ENCODE measurements at places on chromosomes 12 and 14.

DNA sequence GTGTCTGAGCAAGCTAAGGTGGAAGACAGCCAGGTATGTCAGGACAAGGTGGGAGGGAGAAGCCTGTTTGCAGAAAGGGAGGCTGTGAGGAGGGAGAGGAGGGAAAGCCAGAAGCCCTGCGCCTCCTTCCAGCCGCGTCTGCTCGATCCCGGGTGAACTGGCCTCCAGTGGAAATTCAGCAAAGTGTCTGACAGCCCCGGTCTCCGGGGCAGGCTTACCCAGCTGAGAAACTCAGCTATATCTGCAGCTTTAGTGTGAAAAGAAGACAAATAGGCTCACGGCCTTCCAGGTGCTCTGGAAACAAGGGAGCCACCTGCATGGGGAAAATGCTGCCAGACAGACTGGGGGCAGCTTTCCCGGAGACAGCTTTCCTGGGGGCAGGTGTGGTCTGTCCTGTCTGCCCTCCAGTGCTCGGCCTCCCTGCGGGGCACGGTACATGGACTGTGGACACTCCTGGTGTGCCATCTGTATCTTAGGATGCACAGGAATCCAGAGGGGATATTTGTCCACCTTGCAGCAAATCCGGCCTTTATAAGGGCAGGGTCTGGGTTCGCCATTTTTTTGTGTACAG lies 6.3 kb downstream of the RFLNA start:
- DNase-seq, result no peak

GRCh38 chr14:103001226-103001625 lies 56.1 kb downstream of the CDC42BPB start:
- no peak for DNase-seq

- DNase-seq, result no peak
Measured at GRCh38 chr12:79217306-79217705, 352.7 kb downstream of the SYT1 start.

GRCh38 chr12:108193493-108193892 lies 64.4 kb downstream of the WSCD2 start:
- DNase-seq, result no peak

GRCh38 chr12:50403001-50403440 lies 2.3 kb downstream of the LARP4 start:
- no peak for DNase-seq

DNA sequence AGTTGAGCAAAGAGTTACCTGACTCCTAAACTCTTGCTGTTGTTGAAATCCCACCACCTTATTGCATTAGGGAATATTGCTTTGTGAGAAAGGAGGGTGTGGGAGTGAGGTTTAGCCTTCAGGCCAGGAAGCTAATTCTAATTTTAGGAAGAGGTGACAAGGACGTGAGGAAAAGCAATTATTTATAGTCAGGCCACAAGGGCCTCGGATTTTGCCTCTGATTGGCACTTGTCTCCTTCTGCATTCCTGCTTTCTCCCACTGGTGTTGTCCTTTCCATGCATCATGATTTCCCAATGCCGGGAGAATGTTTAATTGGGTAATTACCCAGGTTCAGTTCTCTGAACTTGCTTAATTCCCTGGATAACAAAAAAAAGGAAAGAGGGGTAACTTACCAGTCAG lies 37.9 kb upstream of the SLC38A2 start:
- DNase-seq, result no peak

GRCh38 chr12:130846369-130846768 lies 7.3 kb upstream of the STX2 start:
- no peak for DNase-seq

DNA sequence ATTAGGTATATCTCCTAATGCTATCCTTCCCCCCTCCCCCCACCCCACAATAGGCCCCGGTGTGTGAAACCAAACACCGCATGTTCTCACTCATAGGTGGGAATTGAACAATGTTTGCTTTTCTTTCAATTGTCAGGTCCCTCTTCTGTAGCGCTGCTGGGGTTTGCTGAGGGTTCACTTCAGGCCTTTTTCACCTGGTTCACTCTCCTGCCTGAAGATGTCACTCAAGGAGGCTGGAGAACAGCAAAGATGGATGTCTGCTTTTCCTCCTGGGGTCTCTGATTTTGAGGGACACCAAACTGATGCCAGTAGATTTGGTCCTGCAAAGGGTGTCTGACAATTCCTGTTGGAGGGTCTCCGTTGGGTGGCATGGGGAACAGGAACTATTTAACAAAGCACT lies 35.8 kb downstream of the KLRK1 start:
- no peak for DNase-seq

- DNase-seq, result peak; percentile 23
Measured at GRCh38 chr12:42091769-42092168, 52.9 kb downstream of the GXYLT1 start.

- no peak for DNase-seq
Measured at GRCh38 chr12:124700810-124701592, 133.6 kb upstream of the NCOR2 start.

DNA sequence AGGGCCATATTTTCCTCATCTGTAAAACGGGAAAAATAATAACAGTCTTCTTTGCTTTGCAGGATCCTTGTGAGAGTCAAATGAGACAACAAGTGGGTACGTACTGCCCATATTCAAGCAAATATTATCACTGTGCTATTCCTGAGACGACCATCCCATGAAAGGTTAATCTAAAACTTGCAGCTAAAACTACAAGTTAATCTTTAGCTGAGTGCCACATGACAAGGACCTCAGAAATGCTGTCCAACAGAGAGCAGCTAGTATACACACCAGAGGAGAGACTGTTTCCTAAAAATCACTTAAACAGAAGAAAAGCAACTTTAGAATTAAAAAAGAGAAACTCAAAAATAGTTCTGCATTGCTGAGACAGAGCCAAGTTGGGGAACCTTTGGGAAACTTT lies 162.7 kb upstream of the TMTC2 start:
- no peak for DNase-seq

GRCh38 chr12:128140551-128140950 lies 126.4 kb upstream of the TMEM132C start:
- DNase-seq, result peak; percentile 16

GRCh38 chr12:124426594-124427555 lies 132.0 kb downstream of the RFLNA start:
- DNase-seq, result peak; percentile 33

GRCh38 chr12:83700838-83701237 lies 1014.1 kb downstream of the TMTC2 start:
- DNase-seq, result no peak

DNA sequence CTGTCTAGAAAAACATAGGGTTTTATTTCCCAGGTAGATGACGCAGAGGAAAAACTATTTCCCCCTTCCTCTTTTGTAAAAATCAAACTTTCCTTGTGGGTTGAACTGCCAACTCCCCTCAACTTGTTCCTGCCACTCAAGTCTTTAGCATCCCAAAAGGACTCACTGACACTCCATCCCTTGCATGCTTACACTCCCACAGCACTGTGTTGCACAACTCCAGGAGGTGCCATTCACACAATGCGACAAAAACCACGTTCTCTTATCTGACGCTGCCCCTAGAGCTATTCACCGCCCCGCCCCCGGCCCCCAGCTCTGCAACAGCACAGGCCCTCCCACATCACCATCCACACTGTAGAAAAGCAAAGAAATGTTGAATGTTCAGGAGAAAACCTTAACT lies 16.9 kb upstream of the STON2 start:
- DNase-seq, result no peak

GRCh38 chr12:93497456-93497855 lies 30.1 kb downstream of the MRPL42 start:
- DNase-seq, result no peak

GRCh38 chr14:74907744-74908143 lies 15.3 kb downstream of the RPS6KL1 start:
- no peak for DNase-seq

- no peak for DNase-seq
Measured at GRCh38 chr12:122858591-122859302, 23.5 kb downstream of the HIP1R start.

GRCh38 chr14:77111021-77111420 lies 13.0 kb downstream of the CIPC start:
- DNase-seq, result no peak

GRCh38 chr14:91320266-91320665 lies 75.8 kb upstream of the GPR68 start:
- DNase-seq, result no peak

DNA sequence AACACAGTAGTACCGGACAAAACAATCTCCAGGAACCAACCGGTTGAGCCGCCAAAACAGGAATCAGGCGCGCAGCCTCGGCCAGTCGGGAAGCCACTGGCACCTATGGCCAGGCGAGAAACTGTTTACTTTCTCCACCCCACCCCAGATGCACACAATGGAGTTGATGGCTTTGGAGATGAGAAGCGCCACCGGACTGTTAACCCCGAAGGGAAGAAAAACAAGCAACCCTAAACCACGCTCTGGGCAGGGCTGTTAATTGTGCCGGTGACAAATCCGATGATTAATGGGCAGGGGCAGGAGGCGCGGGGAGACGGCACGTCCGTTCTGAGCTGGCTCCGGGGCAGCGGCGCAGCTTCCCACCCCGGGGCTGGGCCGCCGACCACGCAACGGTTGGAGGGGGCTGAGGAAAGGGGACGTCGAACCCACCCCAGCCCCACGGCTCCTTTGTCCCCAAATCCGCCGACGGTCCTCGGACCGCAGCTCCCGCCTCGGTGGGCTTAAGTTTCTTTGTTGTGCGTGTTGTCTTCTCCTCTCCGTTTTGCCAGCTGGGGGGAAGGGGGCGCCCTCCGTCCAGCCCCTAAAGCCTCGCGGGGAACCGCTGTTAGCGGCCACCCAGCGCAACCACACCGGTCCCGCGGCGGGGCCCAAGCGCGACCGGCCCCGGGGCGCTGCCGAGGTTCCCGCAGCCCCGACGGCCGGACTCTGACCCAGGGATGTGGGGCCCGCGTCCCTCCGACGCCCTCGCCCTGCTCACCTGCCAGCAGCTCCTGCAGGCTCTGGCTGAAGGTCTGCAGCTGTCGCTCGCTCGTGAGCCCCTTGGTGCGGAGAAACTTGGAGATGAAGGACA lies 790 bp downstream of the BTG1 start:
- peak; percentile 60 for DNase-seq

GRCh38 chr12:19972325-19973288 lies 395.7 kb upstream of the PDE3A start:
- DNase-seq, result peak; percentile 66

GRCh38 chr12:71958993-71959578 lies 20.4 kb downstream of the TPH2 start:
- DNase-seq, result peak; percentile 51

DNA sequence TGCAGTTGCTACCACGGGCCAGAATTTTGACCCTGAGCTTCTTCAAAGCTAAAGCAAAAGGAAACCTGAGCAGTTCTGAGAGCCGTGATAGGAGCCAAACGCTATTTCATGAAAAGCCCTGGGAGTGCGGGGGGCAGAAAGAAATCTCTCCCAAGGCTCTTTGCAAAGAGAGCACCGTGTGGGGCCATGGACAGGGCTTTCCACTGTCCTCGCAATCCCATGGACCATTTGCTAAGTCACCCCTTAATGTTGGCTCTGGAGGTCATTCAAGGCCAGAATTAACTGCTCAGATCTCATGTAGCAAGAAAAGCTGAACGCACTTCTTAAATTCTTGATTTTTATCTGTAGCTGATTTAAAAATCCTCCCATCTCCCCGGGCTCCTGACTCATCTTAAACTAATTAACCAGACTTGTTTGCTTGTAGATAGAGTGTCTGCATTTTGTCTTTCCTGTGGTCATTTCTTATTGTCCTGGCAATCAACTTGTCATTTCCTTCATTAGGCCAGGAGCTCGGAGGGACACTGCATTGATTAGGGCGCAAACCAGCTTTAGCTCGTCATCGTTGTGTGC lies 24.8 kb downstream of the CLSTN3 start:
- no peak for DNase-seq

DNA sequence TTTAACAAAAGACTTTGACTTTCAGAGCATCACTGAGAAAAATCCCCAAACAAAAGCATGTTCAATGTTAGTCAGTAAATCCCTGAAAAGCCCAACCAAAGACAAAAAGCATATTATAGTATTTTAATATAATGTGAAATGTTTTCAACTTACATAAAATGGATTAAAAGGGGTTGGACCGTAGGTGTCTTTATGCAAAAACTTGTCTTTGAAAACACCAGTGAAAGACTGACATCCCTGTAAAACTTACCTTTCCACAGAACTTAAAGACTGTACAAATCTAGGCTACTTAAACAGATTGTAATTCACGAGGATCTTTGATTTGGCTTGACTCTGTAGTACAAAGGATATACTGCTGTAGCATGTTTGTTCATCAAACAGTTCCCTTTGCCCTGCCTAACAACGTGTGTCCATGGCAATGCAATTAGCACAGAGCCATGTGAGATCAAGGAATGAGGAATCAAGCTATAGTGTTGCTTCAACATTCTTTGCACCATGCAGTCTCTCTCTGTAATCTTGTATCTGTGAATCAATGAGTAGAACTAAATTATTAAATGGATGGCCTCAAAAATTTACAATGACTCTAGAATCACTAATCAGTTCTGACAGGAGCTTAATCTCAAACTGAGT lies 138.5 kb upstream of the SYT1 start:
- DNase-seq, result no peak

DNA sequence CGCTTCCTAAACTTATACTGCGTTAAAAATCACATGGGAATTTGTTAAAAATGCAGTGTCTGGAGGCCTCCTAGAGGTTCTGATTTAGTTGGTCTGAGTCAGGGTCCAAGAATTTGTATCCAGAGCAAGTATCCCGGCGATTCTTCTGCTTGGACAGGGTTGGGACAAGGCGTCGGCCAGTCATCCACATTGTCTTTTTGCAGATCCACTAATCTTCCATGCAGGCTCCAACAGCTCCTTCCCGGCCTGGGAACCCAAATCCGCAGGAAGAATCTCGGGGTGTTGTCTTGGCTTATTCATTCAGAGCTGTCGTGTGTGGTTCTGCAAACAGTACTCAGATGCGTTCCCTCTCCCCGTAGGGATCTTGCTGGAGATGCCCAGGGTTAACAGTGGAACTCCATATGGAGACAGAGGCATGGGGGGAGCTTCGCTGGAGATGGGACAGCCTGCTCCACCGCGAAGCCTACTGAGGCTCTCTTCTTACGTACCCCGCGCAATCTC lies 25.3 kb downstream of the GPRC5D start:
- DNase-seq, result peak; percentile 43

GRCh38 chr14:58697266-58697929 lies 59.6 kb downstream of the DACT1 start:
- DNase-seq, result no peak

DNA sequence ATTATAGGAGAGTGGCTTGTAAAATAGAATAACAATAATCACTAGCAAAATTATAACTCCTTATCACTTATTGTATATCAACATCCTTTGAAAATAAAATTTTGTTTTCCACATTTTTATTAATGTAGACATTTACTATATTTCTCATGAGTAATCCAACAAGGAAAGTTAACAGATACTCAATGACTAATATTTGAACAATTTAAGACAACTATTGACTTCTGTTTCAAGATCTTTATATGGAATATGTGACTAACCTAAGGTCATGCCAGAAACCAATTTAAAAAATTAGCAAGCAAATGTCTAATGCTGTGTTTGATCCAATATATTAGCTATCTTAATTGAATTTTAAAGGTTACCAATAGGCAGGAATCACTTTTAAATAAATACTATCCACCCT lies 638.5 kb upstream of the FLRT2 start:
- DNase-seq, result no peak

DNA sequence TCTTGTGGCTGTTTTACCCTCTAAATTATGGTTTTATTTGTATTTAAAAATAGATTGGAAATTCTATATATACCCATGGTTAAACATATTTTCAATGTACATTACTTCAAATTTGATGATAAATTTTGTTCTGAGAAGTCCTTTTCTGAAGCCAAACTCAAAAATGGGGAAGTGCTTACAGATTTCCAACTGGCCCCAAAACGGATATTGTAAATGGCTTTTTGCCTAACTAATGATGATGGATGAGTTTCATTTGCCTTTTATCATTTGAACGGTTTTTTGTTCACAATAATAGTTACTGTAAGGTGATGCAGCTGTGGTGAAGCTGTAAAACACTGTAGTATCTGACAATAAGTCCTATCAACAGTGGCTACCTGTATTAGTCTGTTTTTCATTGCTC lies 136.9 kb downstream of the FUT8 start:
- no peak for DNase-seq

Measured in mesenchymal stem cell (in vitro differentiated cells and primary cell).